ENCODE measurements at places on chromosomes 7 and 10. TPM values are rescaled to one million over a fixed set of nuclear protein-coding genes. Genes with fewer than 3 reads are reported as not detected.

The AKR1C4 gene
- total RNA-seq, result 2.0 TPM

The SPACDR gene
- total RNA-seq, result 1.4 TPM

The TRPV6 gene
- total RNA-seq, result 5.4 TPM

DNA sequence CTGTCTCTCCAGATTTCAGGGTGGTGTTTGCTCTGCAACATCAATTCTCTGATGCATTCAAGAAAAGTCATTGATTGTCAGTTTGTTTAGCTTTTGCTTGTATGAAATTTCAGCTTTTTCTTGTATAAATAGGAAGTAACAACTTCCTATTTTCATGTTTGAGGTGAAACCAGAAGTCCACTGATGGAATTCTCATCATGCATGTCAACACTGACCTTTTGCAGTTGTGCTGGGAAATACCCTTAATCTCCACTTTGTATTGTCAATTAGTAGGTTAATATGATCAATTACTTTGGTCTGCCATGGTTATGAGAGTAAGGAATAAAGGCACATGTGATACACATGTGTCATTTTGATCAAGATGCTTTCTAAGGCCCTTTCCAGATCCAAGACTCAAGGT, 208.8 kb upstream of the HPS1 start:
- no peak for DNase-seq

DNA sequence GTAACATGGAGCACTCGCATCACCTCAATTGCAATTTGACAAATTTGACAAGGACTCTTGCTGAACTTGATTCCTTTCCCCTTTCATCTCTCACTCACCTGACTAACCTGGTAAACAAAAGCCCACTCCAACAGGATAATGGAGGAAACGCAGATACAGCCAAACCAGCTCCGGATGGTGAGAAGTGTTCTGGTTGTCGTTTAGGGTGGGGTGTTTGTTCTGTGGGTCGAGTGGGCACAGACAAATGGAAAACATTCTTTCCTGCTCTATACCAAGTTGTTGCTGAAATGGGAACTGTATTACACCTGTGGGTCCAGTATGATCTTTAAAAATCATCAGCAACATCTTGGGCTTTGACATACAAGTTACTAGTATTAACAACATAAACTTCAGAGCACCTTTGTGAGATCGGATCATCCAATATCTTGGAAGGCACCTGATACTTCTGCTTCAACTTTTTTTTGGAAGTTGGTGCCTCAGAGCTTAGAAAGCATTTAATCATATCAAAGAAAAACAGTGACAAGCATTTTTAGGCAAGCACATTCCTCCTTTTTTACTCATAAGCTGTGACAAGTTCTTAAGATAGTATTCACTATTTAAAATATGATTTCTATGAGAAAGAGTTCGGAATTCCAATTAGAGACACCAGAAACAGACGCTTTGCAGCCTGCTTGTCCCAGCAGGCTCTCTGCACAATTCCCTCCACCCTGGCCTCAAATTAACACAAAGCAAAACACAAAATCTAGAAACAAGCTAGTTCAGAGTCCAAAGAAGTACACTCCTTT, 58.1 kb downstream of the CCDC186 start:
- no peak for DNase-seq

DNA sequence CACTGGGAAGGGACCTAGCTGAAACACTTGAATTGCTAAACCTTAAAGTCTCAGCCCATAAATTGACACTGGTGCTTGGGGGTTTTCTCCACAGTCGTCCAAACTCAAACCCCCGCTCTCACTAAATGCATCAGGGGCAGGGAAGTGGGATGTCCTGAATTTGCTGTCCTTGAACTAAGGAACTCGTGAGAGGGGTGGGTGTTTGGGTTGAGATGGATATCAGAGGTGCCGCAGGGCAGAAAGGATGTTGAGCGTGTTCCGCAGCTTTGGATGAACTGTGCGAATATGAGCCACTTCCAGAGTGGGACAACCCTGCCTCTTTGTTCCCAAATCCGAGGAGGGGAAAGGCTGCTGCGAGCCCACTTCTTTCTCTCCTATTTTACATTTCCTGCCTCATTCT, 90.3 kb upstream of the LYZL2 start:
- DNase-seq, result no peak

DNA sequence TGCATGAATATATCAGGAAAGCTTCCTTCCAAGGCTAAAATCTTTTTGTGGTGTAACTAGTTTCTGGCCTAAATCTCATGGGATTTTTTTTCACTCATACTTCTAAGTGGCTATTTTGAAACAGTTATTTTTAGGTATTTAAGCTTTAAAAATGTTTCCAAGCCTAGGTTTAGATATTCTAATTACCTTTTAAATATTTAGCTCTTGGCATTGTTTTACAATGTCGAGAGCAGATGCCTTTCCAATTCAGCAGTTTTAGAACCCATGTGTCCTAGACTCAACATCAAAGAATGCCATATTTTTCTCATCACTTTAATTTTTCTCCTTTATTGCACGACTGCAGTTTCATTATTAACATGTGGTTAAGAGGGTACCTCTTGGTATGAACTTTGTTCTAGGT, 27.1 kb upstream of the STOX1 start:
- DNase-seq, result no peak

DNA sequence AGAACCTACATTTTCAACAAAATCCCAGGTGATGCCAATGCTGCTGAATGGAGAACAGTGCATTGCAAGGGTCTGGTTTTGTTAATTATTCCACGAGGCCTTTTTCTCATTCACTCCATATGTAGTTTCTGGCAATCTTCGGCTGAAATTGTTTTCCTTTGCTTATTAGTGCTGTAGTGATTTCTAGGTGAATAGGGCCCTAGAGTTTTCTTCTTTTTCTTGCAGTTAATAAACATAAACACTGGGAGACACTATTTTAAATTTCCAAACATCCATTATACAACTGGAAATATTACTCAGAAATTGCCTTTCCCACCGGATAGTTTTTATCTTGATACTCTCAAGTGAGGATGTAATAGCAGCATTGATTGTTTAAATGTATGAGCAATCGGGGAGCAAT, 435.6 kb downstream of the XPNPEP1 start:
- no peak for DNase-seq

GRCh38 chr10:19935176-19935575, 118.9 kb downstream of the PLXDC2 start:
- no peak for DNase-seq

GRCh38 chr10:109019001-109019424, 904.3 kb downstream of the XPNPEP1 start:
- no peak for DNase-seq

Measured in type B pancreatic cell (in vitro differentiated cells).